ENCODE measurements at places on chromosomes 11 and 22.

DNA sequence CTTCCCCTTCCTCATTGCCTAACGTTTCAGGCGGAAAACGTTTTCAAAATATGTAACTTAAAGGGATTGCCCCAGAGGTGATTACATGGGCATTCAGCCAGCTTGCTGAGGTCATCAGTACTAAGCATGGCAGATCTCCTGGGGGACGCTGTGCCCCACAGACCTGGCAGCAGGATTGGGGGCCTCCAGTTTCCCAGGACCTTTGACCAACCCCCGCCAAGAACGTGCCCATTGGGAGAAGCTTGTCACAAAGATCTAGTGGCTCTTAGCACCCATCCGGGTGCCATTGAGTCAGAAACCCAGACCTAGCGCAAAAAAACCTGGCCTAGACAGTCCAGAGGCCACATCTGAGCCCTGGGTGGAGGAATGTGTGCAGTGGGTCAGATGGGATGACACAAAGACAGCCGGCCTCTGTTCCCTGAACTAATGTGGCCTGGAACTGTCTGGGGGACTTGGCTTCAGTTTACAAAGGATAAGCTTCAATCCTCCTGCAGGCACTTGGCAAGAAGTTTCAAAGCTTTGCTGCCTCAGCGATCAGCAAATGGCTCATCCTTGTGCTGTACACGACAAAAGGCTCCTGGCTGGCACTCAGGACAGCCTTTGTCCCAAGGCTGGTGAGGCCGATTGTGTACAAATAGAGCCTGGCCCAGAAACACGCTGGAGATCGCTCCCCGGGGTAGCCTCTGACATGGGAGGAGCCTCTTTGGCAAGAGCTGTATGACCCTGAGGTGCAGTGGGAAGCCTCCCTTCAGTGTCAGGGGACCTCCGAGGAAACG lies 9.5 kb downstream of the C1QTNF6 start:
- DNase-seq, result no peak

DNA sequence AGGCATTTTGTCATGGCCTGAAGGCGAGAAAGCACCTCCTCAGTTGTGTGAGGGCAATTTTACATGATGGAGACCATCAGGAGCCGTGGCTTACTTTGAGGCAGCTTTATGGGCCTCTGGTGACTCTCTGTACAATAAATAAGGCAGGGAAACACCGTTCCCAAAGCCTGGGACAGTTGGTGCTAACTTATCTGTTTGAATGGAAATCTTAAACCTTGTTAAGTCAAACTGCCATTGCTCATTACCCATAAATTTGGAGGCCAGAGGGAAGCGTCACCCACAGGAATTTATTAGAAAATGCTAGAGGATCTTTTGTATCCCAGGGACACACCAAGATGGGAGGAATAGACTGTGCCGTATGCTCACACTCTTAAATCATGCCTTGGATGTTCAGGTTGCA lies 1156.9 kb downstream of the BRD1 start:
- DNase-seq, result no peak

DNA sequence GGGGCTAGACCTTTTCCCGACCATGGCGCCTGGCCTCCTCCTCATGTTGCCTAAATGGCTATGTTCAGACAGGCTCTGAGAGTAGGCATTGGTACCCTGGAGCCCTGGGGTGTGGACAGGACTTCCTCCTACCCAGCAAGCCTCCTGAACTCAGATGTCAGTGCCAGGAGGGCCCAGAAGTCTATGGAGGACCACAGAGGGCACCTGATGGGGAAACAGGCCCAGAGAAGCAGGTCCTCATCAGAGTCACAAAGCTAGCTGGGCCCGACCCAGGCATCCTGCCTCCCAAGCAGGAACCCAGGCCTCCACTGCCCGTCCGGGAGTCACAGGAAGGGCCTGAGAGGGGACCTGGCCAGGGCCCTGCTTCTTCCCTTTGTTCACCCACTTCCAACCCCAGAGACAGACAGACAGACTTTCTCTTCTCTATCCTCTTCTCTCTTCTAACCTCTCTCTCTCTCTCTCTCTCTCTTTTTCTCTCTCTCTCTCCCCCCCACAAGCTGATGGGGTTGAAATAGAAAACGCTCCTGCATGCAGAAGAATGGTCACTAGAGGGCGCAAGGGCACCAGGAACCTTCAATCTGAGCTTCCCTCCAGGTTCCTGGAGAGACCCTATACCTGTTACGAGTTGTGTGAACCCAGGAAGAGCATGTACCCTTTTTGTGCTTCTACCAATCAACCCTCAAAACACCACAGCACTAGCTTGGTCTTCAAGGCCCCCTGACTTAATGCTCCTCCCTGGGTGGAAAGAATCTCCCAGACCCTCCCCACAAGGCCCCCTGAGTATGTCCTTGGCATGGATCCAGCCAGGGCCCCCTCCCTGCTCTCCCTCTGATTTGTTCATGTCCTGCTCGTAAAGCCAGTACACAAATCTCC lies 27.1 kb downstream of the ARAP1 start:
- peak; percentile 51 for DNase-seq

GRCh38 chr11:70313945-70314344 lies 43.5 kb downstream of the PPFIA1 start:
- DNase-seq, result no peak

GRCh38 chr22:46638601-46639431 lies 18.6 kb downstream of the GRAMD4 start:
- no peak for DNase-seq

DNA sequence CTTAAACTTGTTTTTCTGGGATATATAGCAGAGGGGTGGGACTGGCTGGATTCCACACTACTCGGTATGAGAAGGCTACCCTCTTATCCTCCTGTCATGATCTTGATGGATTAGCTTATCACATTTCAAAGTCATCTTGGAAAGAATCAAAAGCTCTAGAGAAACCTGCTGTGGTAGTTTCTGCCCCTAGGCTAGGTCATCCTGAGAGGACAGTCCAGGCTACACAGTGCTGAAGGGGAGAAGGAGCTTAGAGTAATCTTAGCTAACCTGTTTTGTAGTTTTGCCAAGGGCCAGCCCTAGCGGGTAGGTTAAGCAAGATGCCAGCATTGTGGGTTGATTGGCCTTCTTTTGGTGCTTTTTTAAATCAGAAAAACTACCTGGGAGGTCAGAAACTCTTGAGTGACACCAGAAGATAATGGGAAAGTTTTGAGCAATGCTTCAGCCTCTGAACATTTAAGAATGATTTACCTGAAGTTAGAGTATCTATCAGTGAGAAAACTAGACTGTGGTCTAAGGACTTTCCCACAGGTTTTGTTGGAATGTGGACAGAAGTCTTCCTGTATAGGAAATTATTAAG lies 21.3 kb downstream of the PIWIL4 start:
- DNase-seq, result no peak

GRCh38 chr11:64745189-64745520 lies 1.2 kb upstream of the RASGRP2 start:
- no peak for DNase-seq

GRCh38 chr22:22248878-22249277 lies 4.3 kb downstream of the VPREB1 start:
- DNase-seq, result no peak

DNA sequence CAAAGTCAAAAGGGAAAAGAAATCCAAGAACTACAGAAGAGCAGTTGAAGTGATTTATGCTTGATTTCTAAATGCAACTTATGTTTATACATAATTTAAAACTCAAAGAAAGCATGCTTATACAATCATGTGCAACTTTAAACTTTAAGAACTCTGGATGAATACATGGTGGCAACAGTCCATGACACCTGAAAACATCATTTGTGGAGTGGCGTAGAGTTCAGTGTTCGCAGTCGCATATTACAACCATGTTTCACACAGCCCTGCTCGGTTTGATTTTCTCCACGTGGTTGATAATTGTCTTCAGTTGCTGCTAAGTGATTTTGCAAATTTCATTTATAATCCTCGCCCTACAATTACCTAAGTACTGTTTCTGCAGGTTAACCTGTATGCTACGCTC lies 45.4 kb downstream of the DKK3 start:
- no peak for DNase-seq

DNA sequence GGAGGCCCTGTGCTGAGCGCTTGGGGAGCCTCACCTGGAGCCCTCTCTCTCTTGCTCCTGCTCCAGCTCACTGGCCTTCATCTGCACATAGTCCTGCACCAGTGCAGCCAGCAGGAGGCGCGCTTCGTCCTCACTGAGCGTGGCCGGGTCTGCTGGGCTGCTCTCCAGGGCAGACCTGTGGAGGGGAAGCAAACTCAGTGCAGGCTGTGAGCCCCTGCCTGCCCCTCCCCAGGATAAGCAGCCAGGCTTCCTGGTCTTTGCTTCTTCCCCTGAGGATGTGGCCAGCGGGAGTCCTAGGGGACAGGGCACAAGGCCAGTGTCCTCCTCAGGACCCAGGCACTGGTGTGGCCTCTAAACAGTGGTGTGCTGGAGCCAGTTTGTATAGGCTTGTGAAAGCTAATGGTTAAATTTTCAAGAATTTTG lies 2.2 kb downstream of the CALCA start:
- DNase-seq, result no peak

DNA sequence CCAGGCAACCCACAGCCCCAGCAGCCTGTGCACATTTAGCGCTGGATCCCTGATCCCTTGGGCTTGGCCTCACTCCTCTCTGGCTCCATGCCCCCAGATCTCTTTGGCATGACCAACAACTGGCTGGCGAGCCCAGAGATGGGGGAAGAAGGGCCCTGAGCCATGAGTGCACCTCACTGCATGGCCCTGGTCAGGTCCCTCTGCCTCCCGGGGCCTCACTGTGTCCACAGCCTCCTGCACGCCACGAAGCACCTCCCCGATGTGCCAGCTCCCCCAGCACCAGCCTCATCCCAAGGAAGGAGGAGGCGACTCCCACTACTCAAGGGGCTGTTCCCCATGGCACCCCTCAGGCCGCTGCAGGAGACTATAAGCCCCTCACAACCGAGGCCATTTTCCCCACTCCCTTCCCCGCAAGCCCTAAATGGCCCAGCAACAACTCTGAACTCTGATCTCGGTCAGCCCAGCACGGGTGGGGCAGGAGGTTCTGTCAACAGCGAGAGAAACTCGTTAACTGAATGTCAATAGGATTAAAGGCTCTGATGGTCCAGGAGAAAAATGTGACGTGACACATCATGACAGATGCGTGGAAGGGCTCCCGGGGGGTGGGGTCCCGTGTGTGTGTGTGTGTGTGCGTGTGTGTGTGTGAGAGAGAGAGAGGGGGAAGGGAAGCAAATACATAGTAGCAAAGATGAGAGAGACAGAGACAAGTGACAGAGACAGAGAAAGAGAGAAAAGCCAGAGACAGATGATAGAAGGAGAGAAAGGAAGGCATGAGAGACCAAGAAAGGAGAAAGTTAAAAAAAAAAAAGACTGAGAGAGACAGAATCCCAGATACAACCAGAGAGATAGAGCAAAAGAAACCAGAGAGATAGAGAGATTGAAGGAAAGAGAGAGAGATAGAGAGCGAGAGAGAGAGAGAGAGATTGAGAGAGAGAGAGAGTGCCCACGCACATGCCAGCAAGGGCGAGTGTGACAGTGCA lies 28.4 kb upstream of the SYT7 start:
- no peak for DNase-seq

- no peak for DNase-seq
Measured at GRCh38 chr22:29348956-29349355, 33.5 kb upstream of the RASL10A start.

- no peak for DNase-seq
Measured at GRCh38 chr22:46905415-46905814, 143.0 kb downstream of the TBC1D22A start.

DNA sequence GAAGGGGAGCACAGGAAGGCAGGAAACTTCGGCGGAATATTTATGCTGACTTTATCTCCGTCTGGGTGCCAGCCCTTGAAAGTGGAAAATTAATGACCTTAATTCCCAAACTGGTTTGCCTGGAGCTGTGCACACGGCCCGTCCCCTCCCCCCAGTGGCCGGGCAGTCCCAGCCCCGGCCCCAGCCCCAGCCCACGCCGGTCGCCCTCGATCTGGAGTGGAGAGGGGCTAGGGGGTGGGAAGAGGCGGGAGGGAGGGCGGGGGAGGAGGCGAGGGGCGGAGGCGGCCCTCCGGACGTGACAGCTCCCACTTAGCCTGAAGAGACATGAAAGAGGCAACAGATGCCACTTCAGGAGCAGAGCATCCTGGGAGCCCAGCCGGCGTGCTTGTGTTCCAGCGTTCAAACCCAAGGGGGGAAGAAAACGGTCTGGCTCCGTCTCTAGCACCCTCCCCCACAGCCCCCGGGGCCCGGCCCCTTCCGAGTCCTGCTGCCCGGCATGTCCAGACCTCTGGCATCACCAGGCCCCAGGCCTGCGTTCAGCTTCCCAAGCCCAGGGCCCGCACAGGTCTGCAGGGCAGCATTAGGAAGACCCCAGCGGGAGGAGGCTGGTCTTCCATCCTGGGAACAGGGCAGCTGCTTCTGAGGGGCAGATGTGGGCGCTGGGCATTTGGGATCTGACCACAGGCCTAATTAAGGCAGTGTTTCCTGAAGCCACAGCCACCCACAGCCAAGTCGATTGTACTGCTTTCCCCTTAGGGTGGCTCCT lies 20.0 kb upstream of the LMO1 start:
- DNase-seq, result no peak

DNA sequence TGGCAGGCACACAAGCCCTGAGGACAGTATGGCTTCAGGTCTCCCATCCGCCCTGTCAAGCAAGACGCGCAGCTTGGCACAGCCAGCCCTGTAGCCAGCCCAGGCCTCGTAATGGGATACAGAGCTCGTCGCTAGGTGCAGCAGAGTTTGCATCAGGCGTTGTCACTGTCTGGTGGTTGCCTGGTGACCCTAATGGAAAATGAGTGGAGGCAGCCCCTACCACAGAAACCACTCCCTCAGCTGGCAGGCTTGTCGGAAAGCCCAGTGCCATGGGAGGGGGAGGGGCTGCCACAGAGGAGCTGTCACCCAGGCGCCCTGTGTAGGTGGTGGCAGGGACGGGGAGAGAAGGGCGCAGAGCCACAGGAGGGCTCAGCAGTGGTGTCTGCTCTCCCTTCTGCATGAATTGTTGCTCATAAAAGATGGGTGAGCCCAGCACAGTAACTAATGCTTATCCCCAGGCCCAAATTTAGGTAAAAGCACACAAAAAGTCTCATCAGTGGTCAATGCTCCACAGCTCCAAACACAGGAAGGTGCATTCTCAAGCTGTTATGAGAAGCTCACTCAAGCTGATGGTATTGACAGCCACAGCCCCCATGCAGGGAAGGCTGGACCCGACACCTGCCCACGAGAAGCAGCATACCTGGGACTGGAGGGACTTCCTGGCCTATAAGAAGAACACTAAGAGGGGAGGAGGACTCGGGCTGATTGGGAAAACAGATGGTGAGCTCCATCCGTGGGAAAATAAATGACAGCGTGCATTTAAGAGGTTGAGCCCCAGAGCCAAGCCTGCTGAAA lies 164.6 kb downstream of the ETS1 start:
- DNase-seq, result peak; percentile 60

GRCh38 chr22:36775586-36775963 lies 344 bp downstream of the IFT27 start:
- no peak for DNase-seq
